ENCODE measurements at places on chromosomes 4 and X.
A peak's percentile ranks its signal among the peaks of the same experiment; 100 is the strongest.

- no peak for DNase-seq
Observed at GRCh38 chr4:115537387-115537786, 424.0 kb upstream of the NDST4 start.

- peak; percentile 11 for DNase-seq
Observed at GRCh38 chrX:44344194-44344593, 722 bp upstream of the EFHC2 start.

- no peak for DNase-seq
Observed at GRCh38 chr4:89422441-89422990, 114.9 kb upstream of the GPRIN3 start.

GRCh38 chrX:110430293-110431076, 71.8 kb downstream of the RTL9 start:
- no peak for DNase-seq

GRCh38 chrX:56268888-56269287, 36.7 kb downstream of the KLF8 start:
- no peak for DNase-seq

DNA sequence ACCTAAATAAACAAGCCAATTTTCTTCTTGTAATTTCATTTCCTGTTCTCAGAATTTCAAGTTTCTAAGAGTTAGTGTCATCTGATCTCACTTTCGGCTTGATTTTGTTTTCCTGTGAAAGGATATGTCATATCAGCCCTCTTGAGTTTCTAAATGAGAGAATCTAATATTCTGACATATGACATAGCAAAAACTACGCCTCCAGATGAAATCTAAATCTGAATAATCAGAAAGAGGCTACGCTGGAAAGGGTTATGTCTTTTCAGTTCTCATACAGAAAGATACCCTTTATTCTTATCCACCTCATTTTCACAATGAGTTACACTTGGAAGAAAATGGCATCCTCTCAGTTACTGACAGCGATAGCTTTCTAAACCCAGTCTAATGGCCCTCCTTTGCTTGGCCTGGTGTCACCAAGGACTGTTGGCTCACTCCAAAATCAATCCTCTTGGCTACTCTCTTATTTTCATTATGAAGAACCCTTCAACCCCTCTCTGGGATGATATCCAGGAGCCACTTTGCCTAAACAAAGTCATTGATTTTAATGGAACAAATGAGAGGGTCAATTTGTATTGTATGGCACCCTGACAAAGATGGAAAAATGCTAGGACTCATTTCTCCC, 65.6 kb downstream of the ASB9 start:
- DNase-seq = no peak

- DNase-seq = no peak
Observed at GRCh38 chrX:120293015-120293414, 18.2 kb downstream of the TMEM255A start.

DNA sequence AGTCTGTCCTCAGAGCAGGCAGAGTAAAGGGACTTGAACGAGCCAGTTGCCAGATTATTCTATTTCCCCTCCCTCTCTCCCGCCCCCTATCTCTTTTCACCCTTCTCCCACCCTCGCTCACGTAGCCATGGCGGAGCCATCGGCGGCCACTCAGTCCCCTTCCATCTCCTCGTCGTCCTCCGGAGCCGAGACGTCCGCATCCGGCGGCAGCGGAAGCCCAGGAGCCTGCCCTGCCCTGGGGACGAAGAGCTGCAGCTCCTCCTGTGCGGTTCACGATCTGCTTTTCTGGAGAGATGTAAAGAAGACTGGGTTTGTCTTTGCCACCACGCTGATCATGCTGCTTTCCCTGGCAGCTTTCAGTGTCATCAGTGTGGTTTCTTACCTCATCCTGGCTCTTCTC, 106.2 kb upstream of the SMAD1 start:
- DNase-seq = no peak

DNA sequence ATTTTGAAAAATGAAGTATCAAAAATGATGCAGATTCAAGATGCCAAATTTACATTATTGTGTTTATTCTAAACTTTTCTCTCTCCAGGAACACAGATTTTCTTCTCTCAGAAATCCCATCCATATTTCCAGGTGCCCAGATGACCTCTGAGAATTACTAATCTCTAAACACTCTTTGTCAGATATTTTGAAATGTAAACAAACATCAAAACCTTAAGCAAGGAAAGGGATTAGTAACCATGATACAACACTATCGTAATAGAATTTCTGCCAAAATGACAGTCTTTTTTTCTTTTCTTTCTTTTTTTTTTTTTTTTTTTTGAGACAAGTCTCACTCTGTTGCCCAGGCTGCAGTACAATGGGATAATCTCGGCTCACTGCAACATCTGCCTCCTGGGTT, 76.7 kb downstream of the PDS5A start:
- DNase-seq = no peak

- no peak for DNase-seq
Observed at GRCh38 chrX:129840344-129840743, 3.3 kb downstream of the ZDHHC9 start.

DNA sequence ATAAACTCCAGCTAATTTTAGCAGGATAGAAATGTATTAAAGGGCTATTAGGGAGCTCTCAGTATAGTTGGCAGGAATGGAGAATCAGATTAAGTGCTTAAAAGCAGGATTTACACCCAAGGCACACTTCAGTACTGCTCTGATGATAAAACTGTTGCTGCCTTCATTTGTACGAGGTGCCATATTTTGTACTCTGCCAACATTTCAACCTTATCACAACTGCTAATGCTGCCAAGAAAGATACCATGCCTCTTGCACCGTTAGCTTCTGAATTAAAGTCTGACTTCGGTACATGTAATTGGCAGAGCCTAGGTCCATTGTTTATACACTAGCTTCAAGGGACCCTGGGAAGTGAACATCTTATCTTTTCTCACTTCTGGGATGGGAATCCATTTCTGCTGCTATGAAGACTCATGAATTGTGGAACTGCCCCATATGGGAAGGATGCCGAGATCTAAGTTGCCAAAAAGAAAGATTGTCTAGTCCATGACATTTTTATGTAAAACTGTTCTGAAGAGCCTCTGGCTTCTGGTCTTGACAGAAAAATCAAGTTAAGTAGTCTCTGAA, 624.0 kb upstream of the IGFBP7 start:
- DNase-seq = no peak

DNA sequence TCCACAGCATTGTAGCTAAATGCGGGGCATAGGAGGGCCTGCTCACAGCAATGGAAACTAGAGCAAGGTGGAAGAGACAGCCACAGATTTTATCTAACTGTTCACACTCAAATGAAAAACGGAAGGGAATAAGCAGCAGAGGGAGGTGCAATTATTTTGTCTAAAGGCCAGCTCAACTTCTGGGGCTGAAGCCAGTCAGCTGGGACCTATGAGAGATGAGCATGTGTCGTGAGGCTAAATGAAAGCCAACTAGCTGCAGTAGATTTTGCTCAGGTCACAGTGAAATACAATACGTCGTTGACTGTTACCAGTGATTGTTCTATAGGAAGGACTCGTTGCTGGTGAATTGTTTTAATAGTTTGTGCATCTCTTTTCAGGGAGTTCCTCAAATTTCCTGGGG, 26.4 kb upstream of the FGFBP2 start:
- DNase-seq = no peak

- peak; percentile 96 for DNase-seq
Observed at GRCh38 chr4:113547487-113548042, 214.0 kb downstream of the CAMK2D start.

DNA sequence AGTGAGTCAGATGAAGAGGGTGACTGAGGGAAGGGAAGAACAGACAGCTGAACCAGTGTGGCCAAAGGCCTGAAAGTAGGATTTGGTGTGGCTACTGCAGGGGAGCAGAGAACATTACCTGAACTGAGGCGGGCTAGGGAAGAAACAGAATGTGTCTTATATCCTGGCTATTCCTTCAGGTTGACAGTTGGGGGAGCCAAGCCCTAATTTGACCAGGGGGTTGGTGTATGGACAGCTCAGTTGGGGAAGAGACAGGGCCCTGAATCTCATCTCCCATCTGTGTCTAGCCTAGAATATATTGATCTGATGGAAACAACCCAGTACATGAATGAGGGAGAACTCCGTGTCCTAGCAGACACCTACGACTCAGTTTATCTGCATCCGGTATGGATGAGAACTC, 4.2 kb downstream of the HDAC6 start:
- DNase-seq = no peak

- DNase-seq = peak; percentile 61
Observed at GRCh38 chr4:107349266-107349665, 313.2 kb upstream of the DKK2 start.

GRCh38 chrX:130878350-130879341, 24.4 kb downstream of the ENOX2 start:
- DNase-seq = no peak

DNA sequence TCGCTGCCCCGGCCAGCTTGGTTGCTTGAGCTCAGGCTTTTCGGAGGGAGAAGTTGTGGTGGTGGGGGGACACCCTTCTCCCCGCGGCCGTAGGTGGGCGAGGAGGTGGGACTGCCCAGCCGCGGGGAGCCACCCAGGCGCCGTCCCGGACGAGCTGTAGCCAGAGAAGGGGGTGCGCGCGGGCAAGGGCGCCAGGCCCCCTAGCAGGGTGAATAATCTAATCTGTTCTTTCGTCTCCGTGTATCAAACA, 3.1 kb downstream of the MID1IP1 start:
- no peak for DNase-seq

DNA sequence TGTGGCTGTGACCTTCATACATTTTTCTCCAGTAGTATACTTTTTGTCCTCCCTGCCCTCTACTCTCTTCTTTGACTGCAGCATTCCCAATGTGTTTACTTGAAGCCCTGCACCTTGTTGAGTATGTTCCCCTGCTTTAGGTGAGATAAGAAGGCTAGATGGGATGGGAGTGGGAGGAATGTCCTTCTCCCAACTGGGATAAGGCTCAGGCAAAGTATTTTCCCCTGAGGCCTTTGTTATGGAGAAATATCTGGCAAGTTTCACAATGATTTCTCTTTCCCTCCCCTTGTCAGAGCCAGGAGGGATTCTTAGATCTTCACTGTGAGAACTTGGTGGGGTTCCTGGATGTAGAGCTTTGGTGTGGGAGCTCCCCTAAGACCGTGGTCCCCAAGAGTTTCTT, 131.8 kb downstream of the CLCN5 start:
- DNase-seq = peak; percentile 66

Measured in ELF-1 (cell line).